ENCODE measurements at places on chromosomes 4 and X. TPM values are rescaled to one million over a fixed set of nuclear protein-coding genes. Genes with fewer than 3 reads are reported as not detected.

DNA sequence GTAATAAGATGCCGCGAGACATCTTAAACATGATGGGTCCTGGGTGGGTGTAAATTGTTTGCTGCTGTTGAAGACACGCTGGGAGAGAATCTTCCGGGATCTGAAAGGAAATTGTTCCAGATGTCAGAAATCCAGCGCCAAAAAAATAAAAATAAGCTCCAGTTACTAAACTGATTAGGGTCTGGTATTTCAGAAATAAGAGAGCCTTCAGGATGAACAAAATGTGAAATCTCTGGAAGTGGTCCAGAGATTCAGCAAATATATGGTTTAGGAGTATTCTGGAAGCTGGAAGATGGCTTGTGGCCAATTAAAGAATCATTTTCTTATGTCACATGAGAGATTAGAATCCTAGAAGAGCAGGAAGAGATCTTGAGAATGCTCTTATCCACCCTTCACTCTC is 75.8 kb upstream of the NHS start:
- DNase-seq = no peak

- peak; percentile 78 for DNase-seq
Observed at GRCh38 chr4:825971-826330, at the start of gene CPLX1. CPLX1 (minus strand) TSS chr4:826129; CDS start chr4:824522, 1,607 bp downstream.

DNA sequence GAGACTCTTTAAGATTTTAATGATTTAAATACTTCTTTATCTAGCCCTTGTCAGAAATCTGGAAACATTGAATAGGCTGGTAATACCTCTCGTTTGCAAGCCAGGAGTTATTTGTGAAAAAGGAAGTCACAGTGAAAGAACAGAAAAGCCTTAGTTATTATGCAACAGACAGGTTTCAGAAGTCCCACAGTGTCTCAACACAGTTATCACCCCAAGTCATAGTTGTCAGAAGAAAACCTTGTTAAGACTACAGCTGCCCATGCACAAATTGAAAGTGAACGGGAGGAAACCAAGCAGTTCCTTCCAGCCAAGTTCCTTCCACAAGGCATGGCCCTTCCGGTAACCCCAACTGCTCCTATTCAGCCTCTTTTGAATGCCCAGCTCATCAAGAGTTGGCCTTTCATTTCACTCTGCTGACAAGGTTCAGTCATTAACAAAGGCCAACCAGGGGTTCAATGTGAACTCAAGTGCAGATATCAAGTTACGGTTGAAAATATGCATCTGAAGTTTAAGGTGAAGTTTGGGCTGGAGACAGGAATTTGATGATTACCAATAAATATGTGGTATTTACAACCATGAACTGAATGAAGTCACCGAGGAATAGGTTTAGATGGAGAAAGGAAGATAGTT is 15.6 kb downstream of the ALPK1 start:
- DNase-seq = no peak

DNA sequence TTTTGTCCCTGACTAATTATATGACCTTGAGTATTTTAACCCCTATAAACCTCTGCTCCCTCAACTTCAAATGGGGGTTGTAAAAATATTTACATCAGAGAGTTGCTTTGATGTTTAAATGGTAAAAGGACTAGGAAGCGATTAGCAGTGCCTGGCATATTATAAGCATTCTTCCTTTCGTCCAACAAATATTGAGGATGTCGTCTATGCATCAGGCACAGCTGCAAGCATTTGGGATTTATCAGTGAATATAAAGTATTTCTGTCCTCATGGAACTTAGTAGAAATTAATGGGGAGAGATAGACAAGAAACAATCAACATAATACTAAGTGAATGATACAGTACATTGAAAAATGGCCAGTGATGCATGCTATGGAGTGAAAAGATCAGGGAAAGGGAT is 115.5 kb upstream of the EDNRA start:
- DNase-seq = no peak

GRCh38 chr4:150212485-150212884 is 134.2 kb downstream of the DCLK2 start:
- no peak for DNase-seq

DNA sequence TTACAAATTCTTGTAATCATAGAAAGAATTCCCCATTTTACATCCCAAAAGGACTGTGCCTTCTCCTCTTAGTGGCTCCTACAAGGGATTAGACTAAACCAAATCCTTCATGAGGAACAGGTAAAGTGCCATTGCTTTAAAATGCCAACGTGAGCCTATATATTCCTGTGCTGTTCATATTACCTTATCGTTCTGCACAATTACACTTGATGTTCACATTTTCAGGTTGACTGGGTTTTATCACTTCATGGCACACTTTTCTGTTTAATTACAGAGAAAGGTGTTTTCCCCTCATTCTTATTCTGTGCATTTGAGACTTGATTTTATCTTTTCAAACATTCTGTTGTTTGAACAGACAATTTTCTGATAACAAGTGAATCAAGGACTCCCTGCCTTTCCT is 645.6 kb upstream of the FTHL17 start:
- DNase-seq = no peak

- no peak for DNase-seq
Observed at GRCh38 chr4:87451537-87451936, 29.2 kb downstream of the NUDT9 start.

- DNase-seq = no peak
Observed at GRCh38 chr4:186134257-186134656, 29.8 kb downstream of the FAM149A start.

DNA sequence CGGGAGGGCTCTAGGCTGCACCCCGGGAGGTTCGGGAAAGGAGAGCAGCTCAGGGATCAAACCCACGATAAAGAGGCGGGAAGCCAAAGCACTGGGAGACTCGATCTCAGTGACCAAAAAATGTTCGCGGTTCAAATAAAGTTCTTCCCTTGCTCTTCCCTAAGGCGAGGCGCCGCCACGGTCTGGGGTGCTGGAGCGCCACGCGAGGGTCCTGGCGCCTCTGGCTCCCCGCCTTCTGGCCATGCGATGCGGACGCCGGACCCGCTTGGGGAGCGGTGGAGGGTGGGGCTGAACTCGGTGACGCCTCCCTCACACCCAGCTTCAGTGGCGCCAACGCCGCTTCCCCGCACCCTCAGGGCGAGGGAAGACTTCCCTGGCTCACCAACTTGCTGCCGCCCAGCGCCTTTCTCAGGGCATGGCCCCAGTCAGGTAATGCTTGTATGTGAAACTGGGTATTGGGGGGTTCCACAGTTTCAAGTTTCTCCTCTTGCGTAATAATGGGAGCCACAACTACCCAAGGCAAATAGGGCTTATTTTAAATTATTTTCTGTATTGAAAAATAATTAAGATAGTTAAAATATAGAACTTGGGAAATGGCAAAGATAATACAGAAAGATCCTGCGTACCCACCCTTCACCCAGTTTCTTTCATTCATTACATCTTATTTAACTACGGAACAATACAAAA is at the start of gene QRFPR:
Gene QRFPR (minus strand): TSS at position 243 of the 687 bp plus-strand sequence. CDS start 371 bp downstream, outside the sequence.
- peak; percentile 71 for DNase-seq

GRCh38 chrX:10676235-10676957 is 56.0 kb upstream of the MID1 start:
- peak; percentile 49 for DNase-seq

DNA sequence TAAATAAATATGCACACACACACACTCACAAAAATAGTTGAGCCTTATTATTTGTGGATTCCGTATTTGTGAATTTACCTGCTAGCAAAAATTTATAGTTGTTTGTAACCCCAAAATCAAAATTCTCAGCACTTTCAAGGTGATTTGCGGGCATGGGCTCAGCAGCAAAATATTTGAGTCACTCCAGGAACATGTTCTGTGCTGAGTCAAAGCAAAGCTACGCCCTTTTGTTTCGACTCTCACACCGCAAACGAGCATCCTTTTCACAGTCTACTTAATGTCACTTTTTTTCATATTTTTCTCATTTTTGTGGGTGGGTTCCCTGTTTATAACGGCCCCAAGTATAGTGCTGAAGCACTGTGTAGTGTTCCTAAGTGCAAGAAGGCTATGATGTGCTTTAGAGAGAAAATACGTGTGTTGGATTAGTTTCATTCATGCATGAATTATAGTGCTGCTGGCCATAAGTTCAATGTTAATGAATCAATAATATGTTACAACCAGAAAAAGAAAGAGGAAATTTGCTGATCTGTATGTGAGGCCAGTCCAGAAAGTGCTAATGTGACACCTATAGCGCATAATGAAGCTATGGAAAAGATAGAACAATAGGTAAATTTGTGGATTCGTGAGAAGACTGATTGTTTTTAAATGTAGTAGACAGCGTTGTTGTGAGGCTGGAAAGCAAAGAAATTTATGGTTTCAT is 723.2 kb upstream of the AGA start:
- DNase-seq = no peak

DNA sequence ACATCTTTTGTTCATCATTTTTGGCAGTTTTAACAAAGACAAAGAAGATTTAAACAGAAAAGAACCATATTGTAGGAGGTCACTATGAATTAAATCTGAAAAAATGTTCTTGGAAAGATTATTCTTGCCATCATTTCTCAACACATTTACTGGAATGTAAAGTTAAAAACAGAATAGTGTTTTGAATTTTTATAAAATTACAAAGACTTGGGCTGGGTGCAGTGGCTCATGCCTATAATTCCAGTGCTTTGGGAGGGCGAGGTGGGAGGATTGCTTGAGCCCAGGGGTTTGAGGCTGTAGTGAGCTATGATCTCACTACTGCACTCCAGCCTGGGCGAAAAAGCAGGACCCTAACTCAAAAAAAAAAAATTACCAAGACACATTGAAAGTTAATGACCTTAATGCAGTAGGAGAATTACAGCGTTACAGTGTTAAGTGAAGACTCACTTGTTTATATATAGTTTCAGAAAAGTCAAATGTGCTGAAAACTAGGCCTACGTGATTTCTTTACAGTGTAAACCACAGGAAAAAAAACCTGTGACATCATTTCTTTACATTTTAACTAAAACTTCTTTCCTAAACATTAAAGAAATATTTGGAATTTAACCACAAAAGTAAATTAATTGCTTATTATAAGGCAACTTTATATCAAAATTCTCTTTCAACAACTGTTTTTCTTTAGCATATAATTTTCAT is 7.9 kb downstream of the FAM13A start:
- DNase-seq = no peak

DNA sequence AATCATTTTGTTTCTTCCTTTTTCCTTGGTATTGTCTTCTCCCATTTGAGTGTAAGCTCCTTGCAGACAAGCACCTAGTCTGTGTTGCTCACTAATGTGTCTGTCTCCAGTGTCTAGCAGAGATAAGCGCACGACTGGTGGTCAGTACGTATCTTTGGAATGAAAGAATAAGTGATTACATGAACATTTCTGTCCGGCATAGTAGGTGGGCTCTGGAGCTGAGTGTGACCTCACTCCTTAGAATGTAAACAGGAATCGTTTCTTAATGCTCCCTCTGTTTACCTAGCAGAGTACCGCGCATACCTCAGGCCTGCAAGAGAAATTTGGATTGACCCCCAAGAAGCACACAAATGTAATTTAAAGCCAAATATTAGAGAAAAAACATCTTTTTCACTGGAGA is 235.4 kb downstream of the MAML3 start:
- no peak for DNase-seq

DNA sequence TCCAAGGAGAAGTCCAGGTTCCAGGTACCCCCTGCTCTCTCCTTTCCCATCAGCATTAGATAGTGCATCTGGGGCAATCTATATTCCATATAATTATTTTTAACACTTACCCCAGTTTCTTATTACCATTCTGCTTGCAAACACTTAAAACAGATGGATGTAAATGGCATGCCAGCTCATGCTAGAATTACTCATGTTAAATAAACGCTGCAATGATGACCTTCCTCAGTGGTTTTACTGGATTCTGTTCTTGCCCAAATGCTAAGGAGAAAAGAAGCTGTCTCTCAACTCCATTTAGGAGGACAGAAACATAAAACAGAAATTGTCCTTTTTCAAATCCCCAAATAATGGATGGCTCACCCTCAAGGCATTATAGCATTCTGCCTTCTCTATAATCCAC is 161.1 kb downstream of the NLGN4X start:
- no peak for DNase-seq

DNA sequence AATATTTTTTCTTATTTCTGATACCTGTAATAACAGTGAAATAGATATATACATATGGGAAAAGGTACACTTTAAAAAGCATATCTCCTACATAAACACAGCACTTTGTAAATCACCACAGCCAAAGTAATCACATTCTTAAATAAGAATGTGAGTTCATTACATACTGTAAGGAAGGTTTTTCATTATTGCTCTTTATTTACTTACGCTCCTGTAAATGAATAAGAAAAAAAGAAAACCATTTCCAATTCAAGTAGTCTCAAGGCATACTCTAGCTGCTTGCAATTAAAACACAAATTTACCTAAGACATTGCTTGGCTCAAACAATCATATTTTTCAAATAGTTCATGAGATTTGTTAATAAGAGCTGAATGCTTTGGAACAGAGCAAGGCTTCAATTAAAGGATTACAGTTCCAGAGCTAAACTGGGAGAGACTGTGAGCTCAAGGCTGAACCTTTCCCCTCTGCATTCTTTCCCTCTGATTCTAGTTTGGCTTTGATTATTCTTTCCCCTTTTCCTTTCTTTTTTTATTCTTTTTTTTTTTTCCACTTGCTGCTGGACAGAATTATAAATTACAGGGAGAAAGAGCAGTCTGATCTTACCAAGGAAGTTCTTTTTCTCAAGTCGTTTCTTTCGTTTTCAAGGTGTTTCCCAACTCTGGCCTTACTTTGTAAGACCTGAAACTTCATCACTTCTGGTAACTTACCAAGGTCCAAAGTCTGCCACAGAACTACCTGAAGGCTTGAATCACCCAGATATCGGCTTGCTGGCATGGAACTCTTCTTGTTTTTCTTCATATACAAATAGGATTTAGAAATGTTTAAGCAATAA is 278.3 kb downstream of the INPP4B start:
- DNase-seq = peak; percentile 7

GRCh38 chr4:113114884-113115283 is 65.4 kb downstream of the ANK2 start:
- DNase-seq = no peak

DNA sequence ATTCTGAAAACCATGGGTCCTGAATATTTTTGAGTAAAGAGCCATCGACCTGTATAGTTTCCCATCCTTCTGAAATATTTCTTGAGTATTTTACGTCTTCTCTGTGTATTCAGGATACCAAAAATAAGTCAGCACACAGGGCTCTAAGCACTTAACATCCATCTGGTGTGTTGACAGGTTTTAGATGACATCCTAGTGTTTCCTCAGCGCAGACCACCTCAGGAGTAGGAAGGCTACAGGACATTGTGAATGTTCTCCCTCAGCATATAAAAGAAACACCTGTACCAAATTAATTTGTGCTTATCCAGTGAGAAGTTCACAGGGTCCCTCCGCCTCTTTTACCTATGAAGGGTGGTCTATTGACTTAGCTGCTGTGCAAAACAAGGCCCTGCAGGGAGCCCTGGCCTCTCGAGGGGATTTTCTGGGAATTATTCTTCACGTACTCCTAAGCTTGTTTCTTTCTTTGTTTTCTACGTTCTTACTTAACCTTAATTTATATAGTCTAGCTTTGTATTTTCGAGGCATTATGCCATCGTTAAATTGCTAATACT is 241.8 kb downstream of the FBXO8 start:
- DNase-seq = peak; percentile 30

The USP51 gene
- 5.5 TPM for total RNA-seq

The DAPP1 gene
- not detected for total RNA-seq

The CENPI gene
- total RNA-seq = 30.8 TPM

The TRIM60 gene
- total RNA-seq = not detected

The PABPC4L gene
- total RNA-seq = 4.6 TPM

The EDA gene
- 19.6 TPM for total RNA-seq

The TRO gene
- 52.2 TPM for total RNA-seq

The PNMA6A gene
- total RNA-seq = 7.1 TPM

The VCX3B gene
- total RNA-seq = not detected

The GLOD5 gene
- not detected for total RNA-seq

The DCX gene
- total RNA-seq = 3.0 TPM

The CCDC149 gene
- total RNA-seq = 6.4 TPM

The TMEM164 gene
- total RNA-seq = 12.8 TPM

The MAGEC3 gene
- total RNA-seq = not detected

The HTN3 gene
- total RNA-seq = not detected

The CENPC gene
- 11.8 TPM for total RNA-seq
